Natural killer cell (primary cell): ENCODE measurements at places on chromosomes 4 and X. TPM values are rescaled to one million over a fixed set of nuclear protein-coding genes. Genes with fewer than 3 reads are reported as not detected.

DNA sequence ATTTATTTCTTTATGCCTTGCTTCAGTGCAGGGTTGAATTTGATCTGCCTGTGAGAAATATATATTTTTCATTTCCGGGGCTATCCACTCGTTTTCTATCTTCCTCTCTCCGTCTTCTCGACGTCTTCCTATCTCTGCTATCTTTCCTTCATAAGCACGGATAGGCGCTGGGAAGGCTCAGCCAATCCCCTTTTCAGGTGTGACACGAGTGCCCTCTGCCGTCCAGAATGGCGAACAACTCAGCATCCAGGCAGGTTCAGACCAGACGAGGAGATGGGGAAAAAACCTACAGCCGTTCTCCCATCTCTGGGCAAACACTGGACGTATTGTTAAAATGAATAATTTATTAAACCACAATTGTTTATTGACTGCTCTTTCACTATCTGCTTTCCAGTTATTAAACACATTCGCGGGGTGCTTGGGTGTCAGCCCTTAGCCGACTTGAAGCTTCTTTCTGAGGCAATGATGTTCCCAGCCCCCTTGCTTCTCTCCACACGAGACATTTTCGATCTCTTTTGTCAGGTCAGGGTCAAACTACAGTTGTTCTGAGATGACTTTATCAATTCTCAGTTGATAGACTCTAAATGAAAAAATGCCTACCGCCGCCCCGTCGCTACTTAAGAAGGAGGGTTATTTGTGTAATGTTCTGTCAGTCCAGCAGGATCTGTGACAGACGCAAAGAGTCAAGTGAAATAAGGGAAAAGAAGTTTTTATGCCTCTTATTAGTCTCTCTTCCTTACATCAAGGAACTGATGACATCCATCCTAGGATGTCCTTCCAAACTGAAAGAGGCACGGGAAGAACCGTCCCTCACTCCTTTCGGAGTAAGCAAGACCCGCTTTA is 96.3 kb upstream of the NOCT start:
- no peak overlapping the region for H3K27ac ChIP-seq
- H3K4me3 ChIP-seq: no peak overlapping the region
- no peaks in the 10 kb centered on the region for H3K36me3 ChIP-seq
- no peaks in the 10 kb centered on the region for H3K27me3 ChIP-seq

- H3K36me3 ChIP-seq: no peaks in the 10 kb centered on the region
- no peaks in the 10 kb centered on the region for H3K27me3 ChIP-seq
- H3K4me1 ChIP-seq: no peaks in the 10 kb centered on the region
- no peak for DNase-seq
- no peak overlapping the region for H3K4me3 ChIP-seq
Measured at GRCh38 chr4:21203416-21203815, 503.2 kb downstream of the PACRGL start.

- no peaks in the 10 kb centered on the region for H3K27me3 ChIP-seq
- H3K4me3 ChIP-seq: no peak overlapping the region
- no peak for DNase-seq
- no peaks in the 10 kb centered on the region for H3K36me3 ChIP-seq
- no peaks in the 10 kb centered on the region for H3K4me1 ChIP-seq
- no peak overlapping the region for H3K27ac ChIP-seq
Measured at GRCh38 chr4:147103403-147103946, 157.8 kb upstream of the TTC29 start.

GRCh38 chr4:150411520-150411919 is 170.4 kb upstream of the MAB21L2 start:
- no peak overlapping the region for H3K4me3 ChIP-seq
- H3K36me3 ChIP-seq: peaks cover 3% of the 10 kb centered on the region
- H3K27me3 ChIP-seq: no peaks in the 10 kb centered on the region
- no peak overlapping the region for H3K27ac ChIP-seq

GRCh38 chr4:79267671-79268070 is 58.2 kb downstream of the NAA11 start:
- H3K27ac ChIP-seq: no peak overlapping the region
- H3K27me3 ChIP-seq: no peaks in the 10 kb centered on the region
- no peak overlapping the region for H3K4me3 ChIP-seq
- DNase-seq: no peak
- no peaks in the 10 kb centered on the region for H3K36me3 ChIP-seq

Gene VGLL1
- total RNA-seq: not detected

GRCh38 chrX:109187473-109188168 is 294.3 kb downstream of the GUCY2F start:
- H3K4me3 ChIP-seq: no peak overlapping the region
- no peaks in the 10 kb centered on the region for H3K4me1 ChIP-seq
- DNase-seq: no peak
- no peak overlapping the region for H3K27ac ChIP-seq
- no peaks in the 10 kb centered on the region for H3K27me3 ChIP-seq
- no peaks in the 10 kb centered on the region for H3K36me3 ChIP-seq

GRCh38 chr4:169601016-169601771 is 11.2 kb downstream of the NEK1 start:
- no peak overlapping the region for H3K27ac ChIP-seq
- H3K27me3 ChIP-seq: no peaks in the 10 kb centered on the region

Gene CT45A3
- total RNA-seq: not detected

DNA sequence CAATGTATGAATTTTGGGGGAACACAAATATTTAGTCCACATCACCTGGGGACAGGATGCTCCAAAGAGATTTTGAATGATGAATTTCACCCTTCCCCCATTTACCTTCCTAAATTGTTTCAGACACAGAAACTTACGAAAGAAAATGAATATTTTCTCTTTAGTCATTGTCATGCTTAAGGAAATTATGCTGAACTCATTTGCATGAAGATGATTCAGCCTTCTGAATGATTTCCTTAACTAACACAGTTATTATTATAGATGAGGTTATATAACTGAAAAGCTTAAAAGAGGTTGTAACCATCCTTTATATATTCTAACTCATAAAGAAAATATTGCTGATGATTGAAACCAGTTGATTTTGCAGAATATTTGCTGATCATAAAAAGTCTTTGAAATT is 61.1 kb downstream of the KCNIP4 start:
- H3K4me1 ChIP-seq: no peaks in the 10 kb centered on the region
- no peak for DNase-seq
- no peak overlapping the region for H3K4me3 ChIP-seq

- no peaks in the 10 kb centered on the region for H3K4me1 ChIP-seq
- no peak overlapping the region for H3K4me3 ChIP-seq
- DNase-seq: no peak
- no peaks in the 10 kb centered on the region for H3K27me3 ChIP-seq
Measured at GRCh38 chr4:94525993-94526728, 74.4 kb downstream of the PDLIM5 start.
